ENCODE measurements at places on chromosomes 1 and 21. TPM values are rescaled to one million over a fixed set of nuclear protein-coding genes. Genes with fewer than 3 reads are reported as not detected.
A peak's percentile ranks its signal among the peaks of the same experiment; 100 is the strongest.

SELL gene
- total RNA-seq, result 12.0 TPM

GRCh38 chr1:1434131-1434823 lies 1.2 kb upstream of the VWA1 start:
- no peaks in the 10 kb centered on the region for H3K36me3 ChIP-seq
- H3K4me1 ChIP-seq, result peaks cover 67% of the 10 kb centered on the region
- peak overlapping the region; percentile 29 for H3K4me3 ChIP-seq

- peak within 1 kb of the TSS; percentile 76 for H3K4me3 ChIP-seq
- no peaks in the 10 kb centered on the region for H3K27me3 ChIP-seq
- DNase-seq, result peak; percentile 97
- H3K36me3 ChIP-seq, result peaks cover 4% of the 10 kb centered on the region
These were observed at the start of gene IRF2BP2 for GRCh38 chr1:234610061-234610665. TSS of gene IRF2BP2 (minus strand) at chr1:234610178. CDS start at chr1:234609494, 684 bp downstream.

- H3K4me1 ChIP-seq, result no peaks in the 10 kb centered on the region
- no peak for DNase-seq
- no peaks in the 10 kb centered on the region for H3K27me3 ChIP-seq
- H3K36me3 ChIP-seq, result no peaks in the 10 kb centered on the region
These were observed 161.7 kb downstream of the FCRL5 start for GRCh38 chr1:157390651-157391050.

GRCh38 chr1:226872437-226872836 lies 2.0 kb downstream of the PSEN2 start:
- H3K36me3 ChIP-seq, result no peaks in the 10 kb centered on the region
- peaks cover 27% of the 10 kb centered on the region for H3K4me1 ChIP-seq
- H3K27me3 ChIP-seq, result no peaks in the 10 kb centered on the region

Data from upper lobe of left lung (tissue), 6 donors.